ENCODE measurements at places on chromosomes 16 and 17.

DNA sequence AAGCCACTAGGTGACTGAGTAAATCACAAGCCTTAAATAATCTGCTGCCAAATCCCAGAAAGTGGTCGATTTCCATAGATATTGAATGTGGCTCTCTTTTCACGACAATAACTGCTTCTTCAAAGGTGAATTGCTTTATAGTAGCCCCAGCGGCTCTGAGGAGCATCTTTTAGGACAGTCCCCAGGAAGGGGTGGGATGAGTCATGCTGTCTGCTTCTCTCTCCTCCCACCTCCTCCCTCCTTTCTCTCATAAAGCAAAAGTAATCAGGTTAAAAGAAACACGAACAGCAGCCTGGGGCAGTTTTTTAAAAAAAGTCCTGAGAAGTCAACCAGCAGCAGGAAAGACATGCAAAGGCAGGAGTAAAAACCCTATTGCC is 1.8 kb downstream of the KIAA0513 start:
- DNase-seq = no peak

GRCh38 chr17:80220736-80221215 is 549 bp downstream of the SLC26A11 start:
- no peak for DNase-seq

DNA sequence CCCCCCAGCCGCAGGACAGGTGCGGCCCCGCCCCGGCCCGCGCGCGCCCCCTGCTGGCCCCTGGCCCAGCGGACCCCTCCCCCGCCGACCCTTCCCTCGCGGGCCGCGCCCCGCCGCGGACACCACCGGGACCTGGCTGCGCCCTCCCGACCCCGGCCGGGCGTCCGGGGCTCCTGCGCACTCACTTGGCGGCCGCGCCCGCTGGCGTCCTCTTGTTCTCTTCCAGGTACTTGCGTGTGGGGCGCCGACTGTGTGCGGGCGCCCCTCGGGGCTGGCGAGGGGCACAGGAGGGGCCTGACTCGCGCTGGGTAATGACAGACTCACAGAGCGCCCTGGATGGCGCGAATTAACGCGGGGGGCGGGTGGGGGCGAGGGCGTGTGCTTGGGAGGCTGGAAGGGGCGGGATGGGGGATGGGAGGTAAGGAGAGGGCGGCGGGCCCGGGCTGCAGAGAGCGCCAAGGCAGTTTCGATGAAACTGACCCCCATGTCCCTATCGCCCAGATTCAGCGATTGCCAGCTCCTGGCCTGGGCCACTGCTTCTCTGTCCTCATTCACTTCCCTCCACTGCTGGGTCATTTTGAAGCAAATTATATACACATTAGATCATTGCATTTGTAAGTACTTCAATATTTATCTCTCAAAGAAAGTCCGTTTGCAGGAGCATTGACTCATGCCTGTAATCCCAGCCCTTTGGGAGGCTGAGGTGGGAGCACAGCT is 445 bp upstream of the DBNDD1 start:
- DNase-seq = peak; percentile 85

DNA sequence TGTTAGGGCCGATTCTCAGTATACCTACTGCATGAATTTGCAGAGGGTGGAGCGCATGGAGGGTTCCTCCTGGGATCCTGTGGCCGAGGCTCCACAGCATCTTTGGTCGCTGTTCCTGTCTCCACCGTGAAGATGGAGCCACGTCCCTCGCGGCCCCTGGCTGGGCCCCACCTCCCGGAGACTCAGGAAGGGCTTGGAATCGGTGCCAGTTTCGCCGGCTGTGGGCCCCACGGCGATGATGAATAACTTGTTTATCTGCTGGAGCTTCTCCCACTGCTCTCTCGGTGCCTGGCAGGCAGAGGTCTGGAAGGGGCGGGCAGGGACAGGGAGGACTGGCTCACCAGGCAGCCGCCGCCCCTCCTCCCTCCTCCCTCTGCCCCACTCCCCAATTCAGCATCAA is 8.1 kb downstream of the SLC5A11 start:
- peak; percentile 13 for DNase-seq

GRCh38 chr16:84519855-84520254 is 15.4 kb upstream of the MEAK7 start:
- no peak for DNase-seq

DNA sequence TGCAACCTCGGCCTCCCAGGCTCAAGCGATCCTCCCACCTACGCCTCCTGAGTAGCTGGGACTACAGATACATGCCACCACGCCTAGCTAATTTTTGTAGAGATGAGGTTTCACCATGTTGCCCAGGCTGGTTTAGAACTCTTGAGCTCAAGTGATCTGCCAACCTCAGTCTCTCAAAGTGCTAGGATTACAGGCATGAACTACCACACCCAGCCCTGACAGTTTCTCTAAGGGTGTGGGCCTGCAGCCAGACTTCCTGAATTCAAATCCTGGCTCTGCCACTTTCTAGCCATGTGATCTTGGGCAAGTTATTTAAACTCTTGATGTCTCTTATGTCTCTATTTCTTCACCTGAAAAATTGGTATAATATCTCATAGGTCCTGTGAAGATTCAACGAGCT is 5.6 kb downstream of the CUEDC1 start:
- DNase-seq = no peak

DNA sequence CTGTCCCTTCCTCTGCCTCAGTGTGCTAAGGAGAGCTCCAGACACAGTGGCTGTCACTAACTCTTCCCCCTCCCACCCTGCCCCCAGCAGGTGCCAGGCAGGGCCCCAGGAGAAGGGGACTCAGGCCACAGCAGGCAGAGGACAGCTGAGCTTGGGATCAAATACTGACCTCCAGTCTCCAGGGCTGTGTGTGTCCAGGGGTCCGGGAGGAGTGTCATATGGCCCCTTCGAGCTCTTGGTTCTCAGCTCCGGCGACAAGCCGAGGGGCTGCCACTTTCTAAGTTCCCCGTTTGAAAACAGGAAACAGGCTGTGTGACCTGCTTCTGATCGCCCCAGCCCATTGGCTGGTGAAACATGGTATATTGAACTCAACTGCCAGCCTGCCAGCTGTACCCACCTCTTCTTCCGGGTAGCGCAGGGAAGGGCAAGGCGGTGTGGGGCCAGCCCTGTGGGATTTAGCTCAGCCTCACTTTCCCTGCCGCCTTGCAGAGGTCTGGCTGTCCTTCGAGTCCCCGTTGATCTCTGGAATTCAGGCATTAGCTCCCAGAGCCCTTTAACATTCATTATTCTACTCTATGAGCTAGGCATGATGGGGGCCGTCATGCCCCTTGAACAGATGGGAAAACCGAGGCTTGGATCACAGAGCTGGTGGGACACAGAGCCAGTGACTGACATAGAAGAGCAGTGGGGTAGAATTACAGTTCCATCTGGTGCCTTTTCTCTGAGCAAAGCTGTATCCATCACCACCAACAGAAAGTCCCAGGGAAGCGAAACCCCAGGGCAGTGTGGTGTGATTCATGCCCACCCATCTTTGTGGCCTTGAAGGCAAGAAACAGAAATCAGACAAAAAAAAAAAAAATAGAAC is at the start of gene SNX20:
Gene SNX20 (minus strand): TSS at position 292 of the 865 bp plus-strand sequence. CDS start 3,786 bp downstream, outside the sequence.
- DNase-seq = no peak

DNA sequence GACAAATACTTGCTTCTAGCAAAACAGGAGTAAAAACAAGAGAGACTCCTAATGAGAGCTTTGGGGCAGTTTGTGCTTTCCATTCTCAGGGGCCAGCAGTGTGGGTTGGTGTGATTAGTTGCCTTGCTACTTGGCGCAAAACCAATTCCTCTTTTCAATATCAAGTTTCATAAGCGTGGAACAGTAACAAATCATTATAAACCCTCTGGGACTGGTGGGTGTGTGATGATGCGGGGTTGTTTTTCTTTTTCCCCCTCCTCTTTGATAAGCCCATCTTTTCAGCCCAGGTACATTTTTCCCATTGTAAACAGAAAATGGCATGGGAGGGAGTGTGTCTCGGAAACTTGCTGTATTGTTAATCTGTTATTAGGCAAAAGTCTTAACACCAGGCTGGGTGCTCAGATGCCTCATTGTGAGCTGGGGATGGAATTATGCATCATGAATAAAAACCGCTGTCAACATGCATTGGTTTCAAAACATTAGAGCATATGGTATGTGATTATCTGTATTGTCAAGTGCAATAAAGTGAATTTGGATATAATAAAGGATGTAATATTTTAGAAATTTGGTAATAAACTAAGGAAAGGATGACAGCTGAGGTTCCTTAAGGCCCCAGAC is 166.4 kb downstream of the CCDC182 start:
- no peak for DNase-seq

- no peak for DNase-seq
These were observed 10.8 kb downstream of the ATP2C2 start for GRCh38 chr16:84379008-84379708.

DNA sequence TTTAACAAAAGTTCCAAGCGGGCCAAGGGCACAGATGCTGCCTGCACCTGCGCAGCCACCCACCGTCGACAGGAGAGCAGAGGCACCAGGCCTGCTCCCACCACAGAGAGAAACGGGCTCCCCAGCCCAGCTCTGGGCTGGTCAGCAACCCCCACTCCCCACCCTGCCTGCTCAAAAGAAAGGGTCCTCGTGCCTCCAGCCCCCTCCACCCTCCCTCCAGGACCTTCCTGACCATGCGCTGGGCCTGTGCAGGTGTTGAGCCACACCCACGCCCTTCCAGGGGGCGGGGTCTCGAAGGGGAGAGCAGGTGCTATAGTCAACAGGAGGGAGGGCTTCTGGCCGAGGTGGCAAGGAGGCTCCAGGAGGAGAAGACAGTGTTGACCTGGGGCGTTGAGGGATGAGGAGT is 25.3 kb downstream of the ZNF778 start:
- DNase-seq = no peak

DNA sequence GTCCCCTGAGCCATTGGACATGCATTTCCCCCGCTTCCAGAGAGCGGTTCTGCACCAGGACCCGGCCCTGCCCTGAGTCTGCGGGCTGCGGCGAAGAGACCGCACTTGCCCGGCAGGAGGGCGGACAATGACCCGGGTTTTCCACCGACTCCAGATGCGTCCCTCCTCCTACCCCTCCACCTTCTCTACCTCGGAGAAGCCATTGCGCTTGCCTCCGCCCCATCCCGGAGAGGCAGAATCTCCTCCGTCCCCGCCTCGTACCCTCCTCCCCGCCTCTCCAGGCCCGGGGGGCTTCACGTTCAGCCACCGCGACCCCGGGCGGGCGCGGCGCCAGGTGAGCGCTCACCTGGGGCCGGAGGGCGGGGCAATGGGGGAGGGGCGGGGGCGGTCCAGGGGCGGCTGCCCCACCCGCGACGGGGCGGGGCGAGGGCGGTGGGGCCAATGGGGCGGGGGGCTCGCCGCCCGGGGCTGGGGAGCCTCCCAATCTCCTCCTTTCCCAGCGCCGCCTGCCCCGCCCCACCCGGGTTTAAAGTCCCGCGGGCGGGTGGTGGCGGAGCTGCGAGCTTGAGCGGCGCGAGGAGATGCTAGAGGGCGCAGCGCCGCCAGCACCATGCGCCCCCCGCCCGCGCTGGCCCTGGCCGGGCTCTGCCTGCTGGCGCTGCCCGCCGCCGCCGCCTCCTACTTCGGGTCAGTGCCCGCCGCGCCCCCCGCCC is at the start of gene WNT9B:
Gene WNT9B (plus strand): TSS at position 555 of the 713 bp plus-strand sequence. CDS start 56 bp downstream, at position 611.
- DNase-seq = no peak

DNA sequence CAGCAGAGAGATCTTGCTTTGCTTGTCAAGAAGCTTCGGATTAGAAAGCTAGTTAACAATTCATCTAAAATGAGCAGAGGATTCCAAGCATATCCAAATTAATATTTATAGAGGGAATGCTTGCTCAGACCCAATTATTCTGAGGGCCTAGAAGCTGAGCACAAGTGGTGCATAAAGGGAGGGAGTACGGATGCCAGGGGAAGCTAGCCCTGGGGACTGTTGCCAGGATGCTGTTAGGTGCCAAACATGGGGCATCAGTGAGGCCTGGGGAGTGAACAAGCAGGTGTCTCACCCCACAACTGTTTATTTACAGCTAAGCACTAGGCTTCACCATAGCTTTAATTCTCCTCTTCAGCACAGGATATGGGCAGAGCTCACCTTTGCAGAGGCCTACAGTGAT is 684.1 kb upstream of the C16orf82 start:
- DNase-seq = no peak

GRCh38 chr16:73233846-73234424 is 186.0 kb upstream of the ZFHX3 start:
- DNase-seq = peak; percentile 29

- no peak for DNase-seq
These were observed 45.2 kb downstream of the AXIN2 start for GRCh38 chr17:65515959-65516948.

DNA sequence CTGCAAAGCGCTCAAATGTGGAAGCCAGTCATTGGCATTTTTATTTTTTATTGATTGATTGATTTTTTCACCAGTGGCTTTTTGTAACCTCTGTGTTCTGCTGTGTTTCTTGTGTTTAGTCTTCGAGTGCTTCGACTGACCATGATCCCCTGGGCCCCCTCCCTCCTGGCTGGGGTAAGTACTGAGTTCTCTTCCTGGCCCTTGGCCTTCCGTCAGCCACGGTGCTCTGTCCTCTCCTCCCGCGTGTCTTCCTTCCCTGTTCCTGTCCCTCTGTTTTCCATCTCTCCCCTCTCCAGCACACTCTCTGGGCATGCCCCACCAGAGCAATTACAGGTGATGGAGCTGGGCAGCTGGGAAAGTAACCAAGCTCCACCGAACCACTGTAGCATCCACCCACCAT is 25.8 kb upstream of the CLEC18A start:
- DNase-seq = no peak

GRCh38 chr16:1823821-1824220 is 2.8 kb downstream of the HAGH start:
- DNase-seq = no peak

- no peak for DNase-seq
These were observed 9.2 kb upstream of the FLYWCH1 start for GRCh38 chr16:2902337-2903130.

DNA sequence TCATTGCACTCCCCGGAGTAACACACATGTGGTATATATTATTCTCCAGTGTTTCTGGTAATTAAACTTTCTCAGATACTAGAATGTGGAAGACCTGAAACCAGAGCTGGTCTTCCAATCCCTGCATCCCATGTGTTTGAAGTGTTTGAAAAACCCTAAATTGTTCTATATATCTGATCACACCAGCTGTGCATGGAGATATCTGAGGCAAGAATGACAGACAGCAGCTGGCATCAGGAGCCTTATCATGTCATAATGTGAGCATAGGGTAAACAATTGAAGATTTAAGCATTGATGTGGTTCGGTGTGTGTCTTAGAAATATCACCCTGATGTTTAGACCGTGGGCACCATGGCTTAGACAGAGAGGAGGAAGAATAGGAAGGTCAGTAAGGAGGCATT is 251.0 kb downstream of the CDH11 start:
- no peak for DNase-seq

DNA sequence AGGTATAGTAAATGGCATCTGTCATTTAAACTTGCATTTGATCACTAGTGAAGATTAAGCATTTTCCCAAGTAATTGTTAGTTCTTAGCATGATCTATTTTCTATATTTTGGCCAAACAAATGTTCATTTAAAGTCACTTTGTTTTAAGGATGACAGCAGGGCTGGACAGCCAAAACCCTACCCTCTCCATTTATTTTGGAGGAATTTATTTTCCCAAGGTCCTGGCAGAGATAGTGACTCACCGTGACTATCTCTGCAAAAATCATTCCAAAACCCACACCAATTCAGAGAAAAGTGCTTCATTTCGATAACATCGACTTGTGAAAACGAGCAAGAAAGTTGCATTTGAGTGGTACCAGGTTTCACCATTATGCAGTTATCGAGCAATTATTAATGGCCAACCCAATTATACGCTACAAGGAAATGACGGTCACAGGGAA is 665 bp upstream of the AKAP1 start:
- no peak for DNase-seq
